Bladder microvascular endothelial cell (primary cell): ENCODE measurements at places on chromosomes 16 and 17. TPM values are rescaled to one million over a fixed set of nuclear protein-coding genes. Genes with fewer than 3 reads are reported as not detected.

NPIPB2 gene
- 1.5 and 11.3 TPM in 2 replicates for total RNA-seq

UBE2G1 gene
- 18.9 and 37.3 TPM in 2 replicates for total RNA-seq

PDE6G gene
- total RNA-seq, result 0.81 and 3.5 TPM in 2 replicates

SSTR5 gene
- total RNA-seq, result 0.16 and 0.50 TPM in 2 replicates

KRTAP2-2 gene
- not detected in 2 replicates for total RNA-seq

MTSS2 gene
- total RNA-seq, result 15.7 and 36.9 TPM in 2 replicates

USP43 gene
- 0.16 TPM in 1 of 2 replicates, not detected in the other for total RNA-seq
